ENCODE measurements at places on chromosomes 13 and 19.

- no peak for DNase-seq
Observed at GRCh38 chr13:113886561-113887112, 22.8 kb upstream of the GAS6 start.

GRCh38 chr13:21576426-21576825, 27.5 kb downstream of the MICU2 start:
- no peak for DNase-seq

- DNase-seq = no peak
Observed at GRCh38 chr19:39197808-39198207, 1.0 kb downstream of the NCCRP1 start.

DNA sequence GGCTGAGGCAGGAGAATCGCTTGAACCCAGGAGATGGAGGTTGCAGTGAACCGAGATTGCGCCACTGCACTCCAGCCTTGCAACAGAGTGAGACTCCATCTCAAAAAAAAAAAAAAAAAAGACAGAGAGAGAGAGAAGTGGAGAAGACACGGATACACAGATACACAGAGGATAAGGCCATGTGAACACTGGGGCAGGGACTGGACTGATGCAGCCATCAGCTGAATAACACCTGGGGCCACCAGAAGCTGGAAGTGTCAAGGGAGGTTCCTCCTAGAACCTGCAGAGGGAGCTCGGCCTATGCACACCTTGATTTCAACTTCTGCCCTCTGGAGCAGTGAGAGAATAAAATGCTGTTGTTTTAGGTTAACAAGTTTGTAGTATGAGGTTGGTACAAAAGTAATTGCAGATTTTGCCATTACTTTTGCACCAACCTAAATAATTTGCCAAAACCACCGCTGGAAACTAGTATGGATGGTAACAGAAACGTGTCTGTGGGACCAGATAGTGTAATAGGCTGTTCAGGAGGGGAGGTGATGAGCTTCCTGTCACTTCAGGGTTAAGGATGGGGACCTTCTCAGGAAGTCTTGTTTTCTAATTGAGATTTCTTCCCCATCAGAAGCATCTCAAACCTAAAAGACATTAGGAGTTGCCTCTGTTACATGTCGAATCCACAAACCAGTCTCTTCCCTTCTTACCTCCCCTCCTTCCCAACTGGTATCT, 36.4 kb upstream of the IGSF23 start:
- DNase-seq = no peak

GRCh38 chr13:98825659-98826058, 73.2 kb upstream of the SLC15A1 start:
- DNase-seq = no peak

GRCh38 chr13:50740052-50740741, 103.3 kb downstream of the DLEU7 start:
- no peak for DNase-seq

- DNase-seq = no peak
Observed at GRCh38 chr13:31859571-31859970, 120.2 kb downstream of the RXFP2 start.

DNA sequence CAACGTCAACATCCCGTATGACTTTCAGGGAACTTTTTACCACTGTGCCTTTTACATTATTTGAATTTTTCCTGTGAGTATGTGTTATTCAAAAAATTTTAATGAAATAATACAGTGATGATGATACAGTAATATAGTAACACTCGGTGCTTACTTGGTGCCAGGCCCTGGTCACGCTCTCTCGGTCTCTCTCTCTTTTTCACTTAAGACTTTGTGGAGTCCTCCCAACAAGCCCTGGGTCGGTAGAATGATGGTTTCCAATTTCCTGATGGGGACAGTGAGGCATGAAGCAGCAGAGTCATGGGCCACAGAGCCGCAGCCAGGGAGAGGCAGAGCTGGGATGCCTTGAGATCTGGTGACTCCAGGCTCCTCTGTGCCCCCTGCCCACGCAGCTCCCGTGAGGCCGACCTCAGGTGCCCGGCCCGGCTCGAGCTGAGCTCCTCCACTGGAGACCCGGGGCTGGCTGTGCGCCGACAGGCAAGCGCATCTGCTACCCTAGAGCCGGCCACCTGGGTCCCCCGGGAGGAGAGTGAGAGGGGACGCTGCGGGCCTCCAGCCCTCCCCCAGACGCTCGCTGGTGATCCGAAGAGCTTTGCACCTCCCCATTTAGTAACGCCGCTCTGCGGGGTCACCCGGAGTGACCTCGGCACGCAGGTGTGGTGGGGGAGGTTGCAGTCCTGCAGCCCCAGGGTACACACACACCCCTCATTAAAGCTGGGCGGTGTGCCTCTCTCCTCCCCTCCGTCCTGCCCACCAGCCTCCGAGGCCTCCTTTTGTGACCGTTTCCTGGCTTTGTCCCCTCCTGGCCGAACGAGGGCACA, 4.4 kb upstream of the SBK3 start:
- DNase-seq = no peak

DNA sequence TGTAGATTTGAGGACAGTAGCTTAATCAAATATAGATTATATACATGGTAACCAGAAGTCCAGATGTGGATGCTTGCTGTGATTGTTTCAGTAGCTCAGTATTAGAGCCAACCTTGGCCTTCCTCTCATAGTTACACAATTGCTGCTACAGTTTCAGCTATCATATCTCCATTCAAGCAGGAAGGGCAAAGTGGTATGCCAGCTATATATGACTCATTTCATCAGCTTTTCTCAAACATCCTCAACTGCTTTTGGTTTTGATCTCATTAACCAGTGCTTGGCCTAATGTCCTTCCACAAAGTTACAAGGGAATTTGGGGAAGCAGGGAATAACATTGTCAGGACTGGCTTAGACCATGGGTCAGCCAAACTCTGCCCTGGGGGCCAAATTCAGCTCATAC, 73.0 kb upstream of the MAB21L1 start:
- no peak for DNase-seq

DNA sequence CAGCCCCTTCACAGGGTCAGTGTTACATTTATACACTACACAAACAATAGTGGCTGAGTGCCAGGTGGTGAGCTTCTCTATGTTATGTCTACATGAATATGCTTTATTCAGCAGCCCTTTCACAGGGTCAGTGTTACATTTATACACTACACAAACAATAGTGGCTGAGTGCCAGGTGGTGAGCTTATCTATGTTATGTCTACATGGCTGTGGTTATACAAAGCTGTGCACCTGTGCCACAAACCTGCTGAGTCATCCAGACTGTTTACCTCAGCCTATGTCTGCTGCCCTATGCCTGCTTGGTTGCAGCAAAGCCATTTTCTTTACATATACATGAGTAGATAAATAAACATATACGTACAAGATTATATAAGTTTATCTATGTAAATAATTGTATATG, 76.5 kb downstream of the ZNF726 start:
- no peak for DNase-seq

GRCh38 chr19:17026706-17027534, at the start of gene CPAMD8:
TSS of gene CPAMD8 (minus strand) at chr19:17026810. CDS start at chr19:17026642, 168 bp downstream.
- no peak for DNase-seq

DNA sequence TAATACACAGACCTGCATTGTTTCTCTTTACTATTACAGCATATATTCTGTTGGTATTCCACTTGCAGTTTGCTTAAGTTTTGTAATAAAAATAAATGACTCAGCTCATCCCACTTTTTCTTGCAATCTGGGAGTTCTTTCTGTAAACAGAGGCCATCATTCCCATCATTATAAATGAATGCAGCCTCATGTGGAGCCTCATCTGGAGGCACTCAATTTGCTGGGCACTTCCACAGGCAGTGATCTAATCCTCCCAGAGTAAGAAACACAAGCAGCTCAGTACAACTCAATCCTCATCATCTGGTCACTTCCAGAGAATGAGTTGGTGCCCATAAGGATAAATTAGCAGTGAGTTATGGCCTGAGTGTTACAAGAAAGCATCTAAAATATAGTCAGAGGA, 2801.9 kb downstream of the PCDH9 start:
- no peak for DNase-seq

DNA sequence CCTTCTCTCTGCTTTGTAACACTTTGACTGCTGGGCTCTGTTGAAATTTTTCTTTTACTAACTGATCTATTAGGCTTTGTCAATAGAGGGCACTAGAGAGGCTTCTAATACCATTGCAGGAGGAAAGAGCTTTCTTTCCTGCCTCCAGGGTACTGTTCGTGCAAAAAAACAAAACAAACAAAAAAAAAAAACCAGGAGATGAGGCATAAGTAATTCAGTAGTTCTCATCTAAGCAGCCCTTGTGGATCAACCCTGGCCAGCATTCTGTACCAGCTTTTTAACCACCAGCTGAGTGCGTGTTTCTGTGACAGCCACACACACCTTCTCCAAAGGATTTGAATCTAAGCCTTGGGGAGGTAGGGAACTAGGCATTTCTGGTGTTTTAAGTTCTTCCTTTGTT, 1707.6 kb upstream of the SLC10A2 start:
- DNase-seq = no peak

DNA sequence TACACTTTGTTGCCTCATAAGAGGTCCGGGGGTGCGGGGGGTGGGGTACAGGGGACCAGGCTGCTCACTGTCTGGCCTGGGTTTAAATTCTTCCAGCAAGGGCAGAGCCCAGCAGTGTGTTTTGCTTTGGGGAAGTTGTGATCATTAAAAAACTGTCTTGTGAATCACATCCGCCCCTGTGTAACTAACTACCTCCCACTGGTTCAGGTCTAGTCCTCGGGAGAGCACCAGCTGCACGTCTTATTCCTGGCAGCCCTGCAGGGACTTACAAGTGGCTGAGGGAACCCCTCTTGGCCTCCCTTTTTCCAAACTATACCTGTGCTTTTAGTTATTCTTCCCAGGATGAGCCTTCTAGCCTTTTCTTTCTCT, 127.5 kb downstream of the SIPA1L3 start:
- no peak for DNase-seq

- no peak for DNase-seq
Observed at GRCh38 chr19:54616057-54616456, 14.2 kb upstream of the LILRB1 start.

DNA sequence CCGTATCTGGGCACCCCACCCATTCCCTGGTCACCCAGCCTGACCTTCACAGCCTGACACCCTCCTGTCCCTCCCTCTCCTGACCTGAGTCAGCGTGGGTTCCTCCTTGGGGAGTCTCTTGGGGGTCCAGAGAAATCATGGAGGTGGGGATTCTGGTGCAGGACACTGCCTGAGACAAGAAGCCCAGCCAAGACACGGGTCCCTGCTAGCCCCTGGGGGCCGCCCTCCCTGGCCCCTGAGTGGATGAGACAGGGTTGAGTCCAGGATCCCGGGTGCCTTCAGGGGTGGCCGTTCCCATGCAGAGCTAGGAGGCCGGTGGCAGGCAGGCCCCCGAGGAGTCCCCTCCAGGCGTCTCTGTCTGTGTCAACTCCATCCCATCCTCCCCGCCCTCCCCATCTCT, 1.6 kb downstream of the MAP2K7 start:
- DNase-seq = no peak

DNA sequence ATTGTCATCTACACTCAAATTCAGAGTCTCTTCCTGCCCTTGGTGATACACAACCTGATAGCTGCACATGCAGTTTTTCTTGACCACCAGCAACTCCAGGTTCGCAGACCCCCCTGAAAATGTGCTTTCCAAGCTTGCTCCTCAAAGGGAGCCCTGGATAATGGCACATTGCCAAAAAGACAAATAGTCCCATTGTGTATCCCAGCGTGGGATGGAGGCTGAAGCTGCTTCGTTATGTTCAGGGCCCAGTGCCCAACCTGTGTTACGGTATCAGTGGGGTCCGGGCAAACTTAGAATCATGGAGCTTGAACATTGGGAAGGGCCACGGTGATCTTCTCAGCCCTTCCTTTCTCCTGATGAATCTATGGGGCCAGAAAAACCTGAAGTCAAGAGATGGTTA, 173.0 kb downstream of the TEX29 start:
- DNase-seq = no peak

DNA sequence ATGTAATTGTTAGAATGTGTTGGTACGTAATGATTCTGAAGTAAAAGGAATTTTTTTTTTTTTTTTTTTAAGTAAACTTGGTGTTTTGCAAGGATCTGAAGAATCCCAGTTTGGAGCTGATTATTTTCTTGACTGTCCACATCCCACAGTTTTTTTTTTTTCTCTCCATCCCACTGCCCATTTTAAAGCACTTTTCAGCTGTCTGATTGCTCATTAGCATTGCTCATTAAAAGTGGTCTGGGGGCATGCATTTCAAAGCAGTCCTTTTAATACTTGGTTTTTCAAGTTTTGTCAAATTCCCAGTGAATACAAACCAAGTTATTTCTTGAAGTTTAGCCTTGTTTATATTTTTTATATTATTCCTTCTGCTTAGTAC, 44.1 kb downstream of the SLAIN1 start:
- DNase-seq = no peak

GRCh38 chr13:37869756-37870488, at the start of gene TRPC4:
TSS of gene TRPC4 (minus strand) at chr13:37869772. CDS start at chr13:37783333, 86,439 bp downstream.
- DNase-seq = no peak

DNA sequence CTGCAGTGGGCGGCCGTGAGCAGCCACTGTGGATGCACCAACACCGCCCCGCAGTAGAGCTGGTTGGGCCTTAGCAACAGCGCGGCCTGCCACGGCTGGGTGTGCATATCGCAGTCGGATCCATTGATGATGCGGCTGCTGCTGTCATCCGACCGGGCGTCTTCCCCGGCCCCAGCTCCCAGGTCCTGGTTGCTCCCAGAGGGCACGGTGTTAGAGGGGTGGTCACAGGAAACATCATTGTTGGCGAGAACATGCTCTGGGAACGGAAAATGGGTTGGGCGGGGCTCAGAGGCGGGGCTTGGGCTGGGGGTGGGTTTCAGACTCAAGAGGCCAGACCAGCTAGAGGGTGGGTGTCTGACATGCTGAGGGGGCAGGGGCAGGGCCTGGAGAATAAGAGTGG, 3.0 kb downstream of the KLK5 start:
- no peak for DNase-seq

DNA sequence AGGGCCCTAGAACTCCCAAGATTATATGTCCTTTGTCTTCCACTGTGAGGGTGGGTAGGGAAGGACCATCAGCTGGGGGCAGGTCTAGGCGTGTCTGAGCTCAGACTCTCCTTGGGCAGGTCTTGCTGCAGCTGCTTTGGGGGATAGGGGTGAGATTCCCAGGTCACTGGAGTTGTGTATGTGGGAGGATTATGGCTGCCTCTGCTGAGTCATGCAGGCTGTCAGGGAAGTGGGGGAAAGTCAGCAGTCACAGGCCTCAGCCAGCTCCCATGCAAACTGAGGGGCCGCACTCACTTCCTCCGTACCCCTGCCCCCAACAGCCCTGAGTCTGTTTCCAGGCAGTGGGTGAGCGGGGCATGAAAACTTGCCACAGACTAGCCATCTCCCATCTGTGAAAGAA, 600.8 kb downstream of the DIAPH3 start:
- DNase-seq = no peak

GRCh38 chr19:28444362-28444761, 768.6 kb downstream of the UQCRFS1 start:
- DNase-seq = no peak

- no peak for DNase-seq
Observed at GRCh38 chr19:46951171-46951986, 68.3 kb upstream of the NPAS1 start.

GRCh38 chr13:113930671-113931637, 42.9 kb downstream of the C13orf46 start:
- peak; percentile 38 for DNase-seq

- no peak for DNase-seq
Observed at GRCh38 chr19:10870501-10870954, 825 bp upstream of the CARM1 start.

- DNase-seq = no peak
Observed at GRCh38 chr19:33703821-33704220, 82.1 kb downstream of the CHST8 start.

Measured in effector CD4-positive, alpha-beta T cell (primary cell).